ENCODE measurements at places on chromosomes 2 and 18.

GRCh38 chr2:239835056-239835455, 190.1 kb downstream of the NDUFA10 start:
- DNase-seq: no peak

DNA sequence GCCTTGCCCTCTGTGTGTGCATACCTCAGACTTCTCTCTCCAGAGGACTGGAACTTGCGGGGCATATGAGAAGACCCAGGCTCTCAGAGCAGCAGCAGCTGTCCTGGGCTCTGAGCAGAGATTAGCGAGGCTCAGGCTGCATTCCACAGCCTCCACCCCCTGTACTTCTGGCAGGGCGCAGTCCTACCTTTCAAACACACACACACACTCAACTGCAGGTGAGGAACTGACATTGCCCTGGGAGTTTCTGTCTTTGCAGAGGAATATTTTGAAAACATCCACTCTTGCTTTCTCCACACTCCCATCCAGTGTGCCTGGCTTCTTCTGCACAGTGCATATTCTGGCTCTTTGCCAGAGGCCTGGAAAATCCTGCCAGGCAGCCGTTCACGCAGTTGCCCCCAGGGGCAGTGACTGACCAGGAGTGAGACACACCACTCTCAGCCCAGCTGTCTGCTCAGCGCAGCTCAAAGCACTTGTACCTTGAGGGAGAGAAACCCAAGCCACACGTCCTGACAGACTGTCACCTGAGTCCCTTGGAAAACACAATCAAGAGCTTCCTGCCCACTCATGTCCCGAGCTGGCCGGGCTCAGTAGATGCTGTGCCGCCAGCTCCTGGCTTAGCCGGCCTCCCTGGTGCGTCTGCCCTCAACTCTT, 460.8 kb downstream of the RNF144A start:
- DNase-seq: peak; percentile 27

GRCh38 chr18:50820901-50821520, 1.2 kb upstream of the MRO start:
- DNase-seq: no peak

DNA sequence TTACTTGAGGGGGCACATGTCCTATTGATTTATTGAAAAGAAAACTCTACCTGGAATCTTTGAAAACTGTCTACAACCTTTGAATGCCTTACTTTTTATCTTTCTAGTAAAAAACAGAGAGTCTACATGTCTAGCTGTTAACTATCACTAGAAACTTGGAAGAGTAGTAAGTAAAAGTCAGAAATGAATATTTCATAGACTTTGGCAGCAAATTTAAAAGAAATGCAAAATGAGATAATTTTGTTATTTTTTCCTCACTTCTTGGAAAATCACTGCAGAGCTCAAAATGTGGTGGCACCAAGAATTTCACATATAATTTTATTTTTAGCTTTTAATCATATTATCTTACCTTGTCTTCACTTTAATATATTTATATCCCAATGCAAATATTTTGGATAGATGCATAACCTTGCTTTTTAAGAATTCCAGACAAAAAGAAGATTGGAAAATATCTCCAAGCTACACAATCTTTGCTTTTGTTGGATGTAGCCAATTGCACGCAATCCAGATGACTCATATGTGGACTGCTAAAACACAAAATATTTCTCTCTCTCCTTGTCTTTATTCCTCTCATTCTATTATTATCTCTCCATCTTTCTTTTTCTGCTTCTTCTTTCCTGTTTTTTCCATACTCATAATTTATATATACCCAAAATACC, 92.2 kb upstream of the DSEL start:
- DNase-seq: no peak

DNA sequence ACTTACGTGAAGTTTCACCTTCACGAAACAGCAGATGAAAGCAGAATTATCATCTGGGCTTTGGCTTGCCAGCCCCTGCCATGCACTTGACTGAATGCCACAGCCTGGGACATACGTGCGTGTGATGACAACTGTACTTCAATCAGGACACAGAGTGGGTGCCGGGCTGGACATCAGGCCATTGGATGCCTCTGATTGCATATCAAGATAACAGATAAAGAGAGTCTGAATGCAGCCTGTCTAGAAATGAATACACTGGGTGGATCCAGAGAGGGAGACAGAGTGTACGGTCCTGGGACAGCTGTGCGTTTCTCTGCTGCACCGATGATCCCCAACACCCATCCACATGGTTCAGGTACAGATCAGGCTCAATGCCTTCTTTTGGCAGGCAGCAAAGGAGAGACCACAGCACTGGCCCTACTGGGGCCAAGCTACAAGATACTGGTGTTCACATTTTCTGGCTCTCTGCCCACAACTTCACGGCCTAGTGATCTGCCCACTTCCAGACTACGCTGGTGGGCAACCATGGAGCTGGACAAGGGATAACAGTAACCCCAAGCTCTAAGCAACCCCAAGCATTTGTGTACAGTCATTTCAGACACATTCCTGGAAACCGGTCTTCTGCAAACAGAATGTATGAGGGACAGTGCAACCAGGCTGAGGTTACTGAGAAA, 35.6 kb downstream of the FBLN7 start:
- no peak for DNase-seq

Data from left renal cortex interstitium (tissue), 4 donors.